SHP77 treated with DMSO at 0.1 percent for 48 hours (cell line): ENCODE measurements at places on chromosomes 16 and 17.
A peak's percentile ranks its signal among the peaks of the same experiment; 100 is the strongest.

- no peak for DNase-seq
Observed at GRCh38 chr17:77163001-77163400, 22.2 kb downstream of the SEC14L1 start.

GRCh38 chr16:88308441-88309173 is 74.2 kb upstream of the ZNF469 start:
- no peak for DNase-seq

GRCh38 chr16:84950906-84951305 is 60.4 kb downstream of the ZDHHC7 start:
- peak; percentile 68 for DNase-seq

- DNase-seq, result no peak
Observed at GRCh38 chr17:55814377-55814776, 63.5 kb downstream of the PCTP start.

DNA sequence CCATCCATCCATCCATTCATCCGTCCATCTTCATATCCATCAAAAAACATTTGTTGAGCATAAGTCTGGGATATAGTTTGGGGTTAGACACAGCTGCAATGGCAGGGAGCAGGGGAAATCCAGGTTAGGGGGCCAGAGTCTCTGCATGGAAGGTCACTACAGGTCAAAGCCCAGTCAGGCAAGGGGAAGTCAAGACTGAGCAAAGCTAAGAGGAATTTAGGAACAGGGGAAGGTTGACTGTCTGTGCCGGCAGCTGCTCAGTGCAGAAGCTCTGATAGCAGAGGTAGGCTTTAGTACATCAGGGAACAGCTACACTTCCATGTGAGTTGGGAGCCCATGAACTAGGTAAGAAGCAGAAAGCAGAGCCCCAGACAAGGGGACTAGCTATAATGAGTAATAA is 68.1 kb downstream of the IRF8 start:
- DNase-seq, result no peak

DNA sequence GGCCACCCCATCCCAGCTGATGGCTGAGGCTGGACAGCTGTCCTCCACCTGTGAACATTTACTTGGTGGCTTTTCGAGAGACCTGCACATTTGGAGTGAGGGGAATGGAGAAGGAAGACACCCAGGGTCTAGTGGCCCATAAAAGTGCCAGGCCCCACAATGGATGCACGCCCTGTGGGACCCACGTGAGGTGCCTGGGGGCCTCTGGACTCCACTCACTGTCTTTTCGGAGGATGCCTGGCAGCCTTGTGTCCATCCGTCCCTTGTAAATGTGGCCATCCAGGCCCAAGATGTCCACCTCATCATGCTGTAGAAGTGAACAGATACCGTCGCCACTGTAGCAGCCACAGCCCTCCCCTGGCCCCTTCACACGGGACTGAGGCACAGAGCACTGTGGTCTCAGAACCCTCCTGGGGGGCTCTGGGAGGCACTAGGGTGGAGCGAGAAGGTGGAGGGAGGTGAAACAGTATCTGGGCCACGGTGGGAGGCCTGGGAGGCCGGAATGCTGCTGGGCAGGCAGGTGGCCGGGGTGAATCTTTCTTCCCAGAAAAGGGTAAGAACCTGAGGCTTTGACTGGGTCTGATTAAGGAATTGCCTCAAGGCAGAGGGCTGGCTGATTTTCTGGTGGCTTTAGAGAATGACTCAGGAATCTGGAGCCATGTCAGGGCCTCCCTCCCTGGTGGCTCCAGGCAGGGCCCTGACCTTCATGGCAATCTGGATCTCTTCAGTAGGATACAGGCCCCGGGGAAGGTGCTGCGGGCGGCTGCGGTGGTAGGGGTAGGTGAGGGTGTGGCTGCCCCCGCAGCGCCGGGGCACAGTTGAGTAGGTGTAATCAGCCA is 11.5 kb downstream of the UBALD2 start:
- no peak for DNase-seq

DNA sequence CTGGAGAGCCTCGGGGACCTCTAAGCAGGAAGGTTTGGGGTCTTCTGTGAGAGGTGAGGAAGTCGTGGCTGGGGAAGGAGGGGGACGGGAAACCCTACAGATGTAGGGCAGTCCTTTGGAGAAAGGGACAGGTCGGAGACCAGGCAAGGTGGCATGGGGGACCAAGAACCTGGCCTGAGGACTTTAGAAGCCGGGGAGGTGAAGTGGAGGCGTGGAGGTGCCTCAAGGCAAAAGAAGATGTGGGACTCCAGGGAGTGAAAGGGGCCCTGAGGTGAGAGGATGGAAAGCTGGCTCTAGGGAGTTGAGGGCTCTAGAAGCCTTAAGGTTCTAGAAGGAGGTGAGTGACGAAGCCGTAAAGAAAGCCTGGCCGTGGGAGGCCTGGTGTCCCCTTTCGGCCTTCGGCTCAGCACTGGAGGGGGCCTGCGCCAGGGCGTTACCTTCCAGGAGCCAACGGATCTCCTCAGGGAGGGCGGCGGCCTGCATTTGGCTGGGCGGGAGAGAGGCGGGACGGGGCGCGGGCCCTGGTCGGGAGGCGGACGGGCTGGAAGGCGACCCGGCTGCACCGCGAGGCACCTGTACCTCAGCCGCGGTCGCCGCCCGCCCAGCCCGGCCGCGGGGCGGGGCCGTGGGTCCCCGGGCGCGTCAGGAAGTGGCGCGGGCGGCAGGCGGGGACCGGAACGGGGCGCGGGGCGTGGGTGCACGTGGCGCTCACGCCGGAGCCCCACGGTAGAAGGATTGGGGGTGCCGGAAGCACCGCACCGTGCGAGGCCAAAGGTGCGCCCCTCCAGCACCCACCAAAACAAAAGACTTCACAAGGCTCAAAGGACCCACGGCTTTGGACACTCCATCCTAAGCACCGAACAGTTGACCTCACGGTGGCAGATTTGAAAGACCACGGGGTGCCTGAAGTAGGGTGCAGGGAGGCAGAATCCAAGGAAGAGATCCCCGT is at the start of gene SKAP1:
Gene SKAP1 (minus strand): TSS at position 577 of the 949 bp plus-strand sequence.
- DNase-seq, result no peak

- DNase-seq, result no peak
Observed at GRCh38 chr16:84462296-84463210, 41.9 kb downstream of the MEAK7 start.

DNA sequence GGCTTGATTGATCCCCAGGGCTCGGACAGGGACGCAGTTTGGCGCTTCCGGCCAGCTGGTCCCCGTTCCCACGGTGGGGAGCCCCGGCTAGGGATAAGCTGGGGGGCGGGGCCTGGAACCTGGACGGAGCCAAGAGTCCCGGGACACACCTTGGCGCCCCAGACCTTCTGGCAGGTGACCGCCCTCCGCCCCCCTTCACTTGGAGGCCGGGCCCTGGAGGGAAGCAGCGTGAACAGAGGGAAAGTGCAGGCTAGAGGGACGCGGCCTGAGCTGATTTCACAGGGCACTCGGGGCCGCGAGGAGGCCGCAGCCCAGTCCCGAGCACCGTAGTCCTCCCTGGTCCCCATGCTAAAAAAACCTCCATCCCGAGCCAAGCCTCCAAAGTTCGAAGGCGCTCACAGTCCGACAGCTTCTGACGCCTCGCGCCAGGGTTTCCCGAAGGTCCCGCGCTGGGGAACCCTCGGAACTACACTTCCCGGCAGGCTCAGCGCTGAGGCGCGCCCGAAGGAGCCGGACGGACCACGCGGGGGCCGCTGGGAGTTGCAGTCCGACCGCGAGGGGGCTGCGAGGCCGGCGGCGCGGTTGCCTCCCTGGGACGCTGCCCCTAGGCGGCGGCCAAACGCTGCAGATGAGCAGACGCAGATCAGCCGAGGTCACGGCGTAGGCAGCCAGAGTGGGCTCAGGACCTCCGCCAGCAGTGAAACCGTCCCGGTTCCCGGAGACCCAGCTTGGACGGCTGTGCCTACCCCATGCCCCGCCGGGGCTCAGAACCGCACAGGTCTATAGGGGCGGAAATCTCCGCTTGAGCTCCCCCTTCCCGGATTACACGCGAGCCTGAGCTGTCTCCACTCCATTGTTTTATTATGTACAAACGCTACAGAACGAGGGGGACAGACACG is at the start of gene TBX6:
Gene TBX6 (minus strand): TSS at position 451 of the 899 bp plus-strand sequence. CDS start 731 bp downstream, outside the sequence.
- DNase-seq, result peak; percentile 90

GRCh38 chr17:50721194-50722010 is 2.0 kb downstream of the LUC7L3 start:
- DNase-seq, result no peak

- no peak for DNase-seq
Observed at GRCh38 chr16:89155851-89156739, 15.5 kb upstream of the CDH15 start.

- DNase-seq, result no peak
Observed at GRCh38 chr17:73954951-73955350, 248.5 kb upstream of the RPL38 start.

GRCh38 chr16:73047536-73048291 is at the start of gene ZFHX3:
Gene ZFHX3, minus strand, starts transcription at chr16:73048128. Its CDS starts 87,983 bp downstream, at chr16:72960145.
- peak; percentile 21 for DNase-seq

DNA sequence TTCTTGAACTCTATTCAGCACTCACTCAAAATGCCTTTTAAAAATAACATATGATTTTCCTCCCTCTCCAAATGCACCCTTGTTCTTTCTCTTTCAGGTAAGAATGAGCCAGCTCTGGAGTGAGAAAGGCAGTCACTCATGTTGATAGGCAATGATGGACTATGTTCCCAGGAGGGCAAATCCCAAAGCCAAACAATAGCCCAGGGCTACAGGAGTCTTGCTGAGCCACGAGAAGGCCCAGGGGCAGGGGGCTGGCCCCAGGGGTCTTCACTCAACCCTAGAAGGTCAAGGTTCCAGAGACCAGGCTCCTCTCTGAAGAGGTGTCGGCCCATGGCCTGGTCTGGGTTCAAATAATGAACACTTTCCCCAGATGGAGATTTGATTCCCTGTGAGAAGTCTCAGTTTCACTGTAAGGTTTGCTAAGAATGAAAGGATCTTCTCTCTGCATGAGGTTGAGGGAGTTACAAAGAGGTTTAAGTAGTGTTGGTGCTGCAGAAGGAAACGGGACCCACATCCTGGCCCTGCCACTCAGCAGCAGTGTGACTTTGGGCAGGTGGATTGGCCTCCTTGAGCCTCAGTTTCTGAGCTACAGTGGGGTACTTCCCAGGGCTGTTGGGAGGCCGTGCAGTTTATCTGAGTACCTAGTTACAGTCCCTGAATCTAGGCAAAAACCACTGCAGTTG is 49.0 kb downstream of the RTN4RL1 start:
- no peak for DNase-seq

GRCh38 chr17:56883616-56884015 is 30.2 kb downstream of the TRIM25 start:
- DNase-seq, result no peak

- no peak for DNase-seq
Observed at GRCh38 chr17:75428543-75429469, 23.3 kb upstream of the GRB2 start.

- DNase-seq, result no peak
Observed at GRCh38 chr16:85335584-85336491, 223.6 kb upstream of the CIBAR2 start.

DNA sequence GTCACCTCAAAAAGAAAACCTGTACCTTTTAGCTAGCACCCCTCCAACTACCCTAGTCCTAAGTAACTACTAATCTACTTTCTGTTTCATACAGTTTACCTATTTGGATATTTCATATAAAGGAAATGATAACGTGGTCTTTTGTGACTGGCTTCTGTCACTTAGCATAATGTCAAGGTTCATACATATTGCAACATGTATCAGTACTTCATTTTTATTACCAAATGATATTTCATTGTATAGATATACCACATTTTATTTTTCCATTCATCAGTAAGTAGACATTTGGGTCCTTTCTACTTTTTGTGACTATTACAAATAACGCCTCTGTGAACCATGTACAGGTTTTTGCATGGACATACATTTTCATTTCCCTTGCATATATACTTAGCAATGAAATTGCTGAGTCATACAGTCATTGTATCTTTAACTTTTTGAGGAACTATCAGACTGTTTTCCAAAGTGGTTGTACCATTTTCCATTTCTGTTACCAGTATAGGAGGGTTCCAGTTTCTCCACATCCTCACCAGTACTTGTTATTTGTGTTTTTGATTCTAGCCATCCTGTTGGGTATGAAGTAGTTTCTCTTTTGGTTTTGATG is 23.7 kb downstream of the MOSMO start:
- no peak for DNase-seq

DNA sequence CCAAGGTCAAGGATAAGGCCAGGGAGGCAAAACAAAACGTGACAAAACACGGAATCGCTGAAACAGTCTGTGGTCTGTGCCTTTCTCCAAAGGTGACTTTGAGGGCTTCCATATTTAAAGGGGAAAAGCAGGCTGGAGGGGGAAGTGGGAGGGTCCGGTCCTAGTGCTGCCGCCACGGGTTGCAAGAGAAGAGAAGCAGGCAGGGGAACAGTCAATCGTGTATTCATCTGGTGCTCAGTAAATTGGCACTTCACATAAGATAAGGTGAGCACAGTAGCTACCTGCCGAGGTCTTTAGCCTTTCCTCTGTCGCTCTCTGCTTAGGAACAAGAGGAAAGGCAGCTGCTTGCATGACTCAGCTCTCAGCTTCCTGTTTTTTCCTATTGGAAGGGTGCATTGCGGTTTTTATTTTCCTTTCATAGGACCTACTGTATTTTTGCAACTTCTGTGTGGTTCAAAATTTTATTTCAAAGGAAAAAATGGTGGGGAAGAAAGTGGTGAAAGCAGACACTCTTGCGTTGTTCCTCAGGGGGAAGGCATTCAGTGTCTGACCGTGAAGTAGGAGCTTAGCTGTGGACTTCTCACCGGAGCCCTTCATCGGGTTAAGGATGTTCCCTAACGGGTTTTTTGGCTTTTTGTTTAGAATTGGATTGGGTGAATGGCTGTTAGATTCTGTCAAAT is 7.1 kb upstream of the LGALS3BP start:
- DNase-seq, result peak; percentile 87

DNA sequence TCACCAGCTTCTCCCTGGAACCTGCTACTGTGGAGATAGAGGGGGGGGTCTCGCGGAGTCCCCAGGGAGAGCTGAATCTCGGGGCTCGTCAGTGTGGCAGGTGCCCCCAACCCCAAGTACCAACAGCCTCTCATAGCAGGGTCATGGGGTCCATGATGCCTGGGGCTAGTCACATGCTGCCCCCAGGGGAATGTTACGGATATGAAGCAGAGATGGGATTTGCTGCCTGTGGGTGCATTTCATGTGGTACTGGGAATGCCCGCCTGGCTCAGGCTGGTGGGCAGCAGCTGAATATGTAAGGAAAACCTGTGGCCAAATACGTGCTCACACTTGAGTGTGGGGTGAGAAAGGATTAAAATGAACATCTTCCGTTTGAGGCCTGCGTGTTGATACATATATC is 49.4 kb downstream of the MEAK7 start:
- DNase-seq, result no peak
